ENCODE measurements at places on chromosomes 3 and 15.

GRCh38 chr15:47820747-47821319 lies 103.5 kb downstream of the SEMA6D start:
- DNase-seq = no peak

- DNase-seq = no peak
Observed at GRCh38 chr15:57048930-57049549, 130.6 kb downstream of the TCF12 start.

DNA sequence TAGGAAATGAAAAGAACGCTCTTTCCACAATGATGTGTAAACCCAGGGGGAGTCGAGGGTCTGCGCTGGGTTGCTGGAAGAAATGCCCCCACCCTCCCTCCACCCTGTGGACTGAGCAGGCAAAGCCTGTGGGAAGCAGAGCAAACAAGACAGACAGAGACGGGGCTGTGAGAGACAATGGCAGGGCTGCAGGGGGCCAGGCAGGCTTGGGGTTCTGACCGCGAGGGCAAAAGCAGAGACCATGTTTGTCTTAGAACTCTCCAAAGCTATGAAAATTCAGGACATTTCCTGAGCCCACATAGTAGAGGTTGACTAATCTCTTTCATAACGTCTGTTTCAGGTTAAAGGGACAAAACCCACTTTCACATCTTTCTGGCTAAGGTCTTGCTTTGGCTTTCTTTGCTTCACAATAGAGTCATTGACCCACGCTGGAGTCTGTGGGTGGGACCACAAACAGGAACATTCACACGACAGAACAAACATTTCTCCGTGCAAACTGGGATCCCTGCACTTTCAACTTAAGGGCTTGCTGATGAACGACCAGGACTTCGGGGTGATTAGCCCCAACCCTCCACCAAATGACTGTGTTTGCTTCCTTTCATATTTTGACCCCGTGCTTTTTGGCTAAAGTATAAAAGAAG lies 156.0 kb upstream of the TPM1 start:
- peak; percentile 72 for DNase-seq

GRCh38 chr3:15110206-15110605 lies 11.3 kb upstream of the RBSN start:
- no peak for DNase-seq

- DNase-seq = no peak
Observed at GRCh38 chr15:49270541-49271421, 100.7 kb downstream of the GALK2 start.

GRCh38 chr15:76328958-76329357 lies 7.6 kb upstream of the ISL2 start:
- no peak for DNase-seq

GRCh38 chr15:69536726-69537512 lies 84.3 kb downstream of the RPLP1 start:
- no peak for DNase-seq

DNA sequence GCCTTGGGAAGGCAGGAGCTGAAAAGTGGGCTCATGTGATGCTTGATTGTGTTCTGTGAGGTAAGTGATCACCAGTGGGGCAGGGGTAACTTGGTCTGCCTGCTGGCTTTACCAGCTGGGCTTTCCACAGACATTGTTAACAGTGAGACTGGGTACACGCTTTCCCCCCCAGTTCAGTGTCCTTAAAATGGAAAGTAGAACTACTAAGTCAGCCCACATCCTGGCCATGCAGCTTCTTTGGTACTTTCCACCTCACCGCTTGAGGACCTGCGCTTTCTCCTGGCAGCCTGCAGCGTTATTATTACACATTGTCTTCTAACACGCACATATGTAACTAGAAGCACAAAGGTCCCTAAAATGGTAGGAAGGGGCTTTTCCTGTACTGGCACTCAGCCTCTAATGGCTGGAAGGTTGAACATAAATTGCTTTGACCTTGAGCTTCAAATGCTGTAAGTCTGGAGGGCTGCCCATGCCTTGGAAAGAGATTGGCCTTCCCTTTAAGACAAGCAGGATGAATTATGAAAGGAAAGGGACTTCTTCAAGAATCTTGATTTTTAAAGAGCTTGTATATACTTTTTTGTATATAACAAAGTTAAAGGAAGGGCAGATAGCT lies 216.1 kb upstream of the ROPN1 start:
- no peak for DNase-seq

GRCh38 chr15:31307270-31308184 lies 19.1 kb upstream of the KLF13 start:
- no peak for DNase-seq

DNA sequence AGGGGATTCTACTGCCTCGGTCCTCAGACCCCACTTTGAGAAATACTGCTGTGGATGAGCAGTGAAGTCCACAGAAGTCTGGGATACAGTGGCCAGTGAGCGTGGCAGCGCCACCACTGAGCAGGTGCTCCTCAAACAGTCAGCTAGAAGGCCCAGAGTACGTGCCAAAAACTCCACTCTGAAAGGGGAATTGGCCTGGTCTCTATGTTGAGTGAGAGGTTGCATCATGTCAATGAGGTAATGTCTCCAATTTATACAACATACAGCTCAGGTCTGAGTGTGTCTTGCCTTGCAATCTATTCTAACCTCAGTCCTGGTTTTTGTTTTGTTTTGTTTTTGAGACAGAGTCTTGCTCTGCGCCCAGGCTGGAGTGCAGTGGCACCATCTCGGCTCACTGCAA lies 53.3 kb upstream of the ETV5 start:
- DNase-seq = peak; percentile 96

- no peak for DNase-seq
Observed at GRCh38 chr3:159897331-159898075, 91.1 kb upstream of the IL12A start.

GRCh38 chr3:40939741-40940130 lies 259.6 kb upstream of the CTNNB1 start:
- no peak for DNase-seq

DNA sequence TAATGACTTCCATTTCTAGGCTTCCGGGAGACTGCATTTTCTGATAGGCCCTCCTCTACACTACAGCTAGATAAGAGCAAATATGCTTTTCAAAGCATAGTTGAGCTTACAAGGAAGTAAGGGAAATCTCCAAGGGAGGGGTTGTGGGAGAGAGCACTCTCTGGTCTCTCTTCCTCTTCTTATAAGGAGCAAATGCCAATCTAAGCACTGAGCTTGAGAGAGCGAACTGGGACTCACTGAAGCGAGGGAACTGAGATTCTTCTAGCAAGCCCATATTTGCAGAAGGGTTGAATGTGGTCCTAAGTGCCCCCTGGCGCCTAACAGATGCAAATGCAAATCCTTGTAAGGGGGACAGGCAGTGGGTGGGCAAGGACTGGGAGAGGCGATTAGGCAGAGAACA lies 164.8 kb downstream of the ERC2 start:
- DNase-seq = peak; percentile 65

DNA sequence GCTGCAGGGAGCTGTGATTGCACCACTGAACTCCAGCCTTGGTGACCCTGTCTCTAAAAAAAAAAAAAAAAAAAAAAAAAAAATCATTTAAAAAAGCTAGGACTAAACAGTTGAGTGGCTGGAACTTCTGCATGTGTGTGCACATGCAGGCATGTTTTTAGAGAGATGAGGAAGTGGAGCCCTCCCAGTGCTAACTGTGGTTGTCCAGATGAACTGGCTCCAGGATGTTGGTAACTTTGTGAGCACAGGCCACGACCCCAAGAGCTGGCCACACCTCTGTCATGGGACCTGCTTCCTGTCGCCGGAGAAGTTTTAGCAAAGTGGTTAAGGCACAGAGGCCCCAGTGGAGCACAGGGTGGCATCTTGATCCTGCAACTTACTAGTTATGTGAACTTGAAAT lies 27.0 kb downstream of the CHCHD6 start:
- DNase-seq = peak; percentile 26

DNA sequence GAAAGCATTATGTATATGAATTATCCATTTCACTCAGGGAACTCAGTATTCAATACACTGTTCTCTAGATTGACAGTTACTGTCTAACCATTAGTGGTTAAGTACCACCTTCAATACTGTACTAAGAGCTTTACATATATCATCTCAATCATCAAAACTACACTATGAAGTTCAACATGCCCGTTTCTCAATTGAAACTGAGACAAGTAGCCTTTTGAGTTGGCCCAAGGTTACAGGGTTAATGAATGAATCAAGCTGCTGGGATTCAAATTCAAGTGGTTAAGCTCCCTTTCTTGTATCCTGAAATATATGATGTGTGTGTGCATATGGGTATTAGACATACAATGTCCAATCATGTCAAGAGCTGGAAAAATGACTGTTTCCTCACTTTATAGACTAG lies 5.8 kb downstream of the TASOR start:
- DNase-seq = no peak

DNA sequence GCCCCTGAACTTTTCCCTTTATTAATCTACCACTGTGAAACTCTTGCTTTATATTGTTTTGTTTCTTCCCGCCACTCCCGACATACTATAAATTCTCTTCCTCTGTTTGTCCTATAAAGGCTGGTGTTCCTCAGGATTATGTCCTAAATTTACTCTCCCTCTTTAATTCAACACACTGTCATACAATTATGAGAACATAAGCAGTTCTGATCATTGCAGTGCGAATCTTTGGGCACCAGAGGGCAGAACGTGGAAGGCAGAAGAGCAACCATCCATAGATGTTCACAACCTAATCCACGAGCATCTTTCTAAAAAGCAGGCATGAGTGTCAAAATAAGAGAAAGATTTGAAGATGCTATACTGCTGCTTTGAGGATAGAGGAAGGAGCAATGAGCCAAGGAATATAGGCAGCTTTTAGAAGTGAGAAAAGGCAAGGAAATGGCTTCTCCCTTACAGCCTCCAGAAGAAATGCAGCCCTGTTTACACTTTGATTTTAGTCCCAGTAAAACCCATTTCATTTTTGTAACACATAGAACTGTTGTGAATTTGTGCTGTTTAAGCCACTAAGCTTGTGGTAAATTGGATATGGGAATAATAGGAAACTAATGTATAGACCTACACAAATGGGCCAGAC lies 179.4 kb downstream of the GBE1 start:
- peak; percentile 13 for DNase-seq

GRCh38 chr3:152258448-152259393 lies 10.0 kb upstream of the MBNL1 start:
- peak; percentile 99 for DNase-seq

- DNase-seq = no peak
Observed at GRCh38 chr15:49831206-49831965, 210.5 kb downstream of the DTWD1 start.

DNA sequence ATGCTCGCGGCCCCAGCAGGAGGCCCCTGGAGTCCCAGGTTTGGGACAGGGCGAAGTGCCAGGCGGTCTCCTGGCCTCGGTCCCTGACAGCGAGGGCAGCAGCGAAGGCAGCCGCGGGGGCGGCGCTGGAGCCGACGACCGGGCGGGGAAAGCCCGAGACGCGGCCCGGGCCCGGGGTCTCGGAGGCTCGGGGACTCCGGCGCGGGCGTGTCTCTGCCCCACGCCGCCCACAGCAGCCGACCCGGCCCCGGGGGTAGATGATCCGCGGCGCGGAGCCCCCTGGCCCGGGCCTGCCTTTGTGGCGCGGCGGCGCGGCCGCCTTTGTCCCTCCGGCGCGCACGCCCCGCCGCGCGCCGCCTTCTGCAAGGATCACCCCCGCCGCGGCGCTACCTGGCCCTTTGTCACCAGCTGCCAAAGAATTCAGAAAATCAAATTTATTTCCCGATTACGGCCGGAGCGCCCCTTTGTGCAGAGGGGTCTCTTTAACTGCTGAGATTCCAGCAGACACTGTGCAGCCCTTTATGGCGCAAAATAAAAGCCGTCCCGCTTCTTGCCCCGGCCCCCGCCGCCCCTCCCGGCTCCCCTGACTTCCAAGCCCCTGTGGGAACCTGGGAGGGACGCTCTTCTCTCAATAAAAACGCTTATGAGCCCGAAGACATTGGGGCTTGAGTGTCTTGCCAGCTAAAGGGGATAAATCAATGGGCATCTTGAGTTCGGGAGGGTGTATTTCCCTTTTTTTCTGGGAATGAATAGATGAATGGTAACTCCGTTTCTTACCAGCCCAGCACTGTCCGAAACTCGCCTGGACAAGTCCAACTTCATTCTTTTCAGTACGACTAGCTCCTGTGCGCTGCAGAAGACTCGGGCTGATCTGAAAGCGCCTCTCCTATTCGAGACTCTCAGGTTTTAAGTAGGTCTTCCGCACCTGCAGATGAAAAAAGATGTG lies 68.4 kb downstream of the HES1 start:
- no peak for DNase-seq

GRCh38 chr3:109224333-109224732 lies 87.8 kb downstream of the C3orf85 start:
- DNase-seq = peak; percentile 1

GRCh38 chr3:175212896-175213295 lies 353.8 kb downstream of the NAALADL2 start:
- no peak for DNase-seq

DNA sequence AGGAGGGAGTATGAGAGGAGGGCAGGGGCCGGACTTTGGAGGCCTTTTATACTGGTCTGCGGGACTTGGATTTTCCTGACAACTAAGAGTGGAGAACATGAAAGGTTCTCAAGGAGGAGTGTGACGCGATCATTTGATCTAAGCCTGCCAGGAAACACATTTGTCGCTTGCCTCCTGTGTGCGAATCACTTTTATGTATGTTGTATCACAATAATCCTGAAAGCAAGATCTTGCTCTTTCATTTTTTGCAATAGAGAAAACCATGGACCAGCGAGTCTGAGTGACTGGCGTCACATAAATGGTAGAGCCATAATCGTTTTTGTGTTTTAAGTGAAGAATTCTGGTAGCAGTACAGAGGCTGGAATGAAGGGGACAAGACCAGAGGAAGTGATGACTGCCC lies 100.7 kb downstream of the ARNT2 start:
- no peak for DNase-seq

DNA sequence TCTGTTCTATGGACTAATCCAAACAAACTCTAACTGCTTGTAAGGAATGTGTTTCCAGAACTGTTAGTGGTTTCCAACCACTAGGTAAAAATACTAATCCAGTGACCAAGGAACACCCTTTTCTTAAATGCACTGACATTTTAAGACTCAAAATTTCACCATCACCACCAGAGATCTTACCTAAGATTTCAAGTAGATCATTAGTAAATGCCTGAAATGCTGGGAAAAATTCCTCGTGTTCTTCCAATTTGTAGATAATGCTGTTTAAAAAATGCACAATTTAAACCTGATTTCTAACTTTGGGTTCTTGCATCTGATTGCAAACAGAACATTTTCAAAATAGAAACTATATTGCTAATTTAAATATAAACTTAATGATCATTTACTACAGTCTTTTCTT lies 63.4 kb downstream of the ESYT3 start:
- no peak for DNase-seq

- DNase-seq = no peak
Observed at GRCh38 chr3:151819910-151820309, 6.0 kb downstream of the AADAC start.

- no peak for DNase-seq
Observed at GRCh38 chr3:63661242-63661641, 8.8 kb downstream of the SNTN start.

DNA sequence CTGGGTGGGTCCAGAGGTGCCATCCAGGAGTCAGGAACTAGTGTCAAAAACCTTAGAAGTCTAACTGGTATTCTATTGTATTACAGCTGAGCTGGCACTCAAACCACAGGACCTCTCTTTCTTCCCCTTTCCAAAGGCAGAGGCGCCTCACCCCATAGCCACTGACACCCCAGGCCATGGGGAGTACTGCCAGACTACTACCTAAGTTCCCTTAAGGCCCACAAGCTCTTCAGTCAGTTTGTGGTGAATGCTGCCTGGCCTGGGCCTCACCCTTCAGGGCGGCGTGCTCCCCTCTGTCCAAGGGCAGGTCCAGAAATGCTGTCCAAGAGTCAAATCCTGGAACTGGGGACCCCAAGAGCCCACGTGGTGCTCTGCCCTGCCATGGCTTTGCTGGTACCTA lies 43.0 kb upstream of the FGF7 start:
- DNase-seq = peak; percentile 3
